NCI-H1092 (cell line): ENCODE measurements at places on chromosomes 4 and X.

GRCh38 chr4:189364032-189364449, 576.6 kb upstream of the FRG1 start:
- DNase-seq: no peak

DNA sequence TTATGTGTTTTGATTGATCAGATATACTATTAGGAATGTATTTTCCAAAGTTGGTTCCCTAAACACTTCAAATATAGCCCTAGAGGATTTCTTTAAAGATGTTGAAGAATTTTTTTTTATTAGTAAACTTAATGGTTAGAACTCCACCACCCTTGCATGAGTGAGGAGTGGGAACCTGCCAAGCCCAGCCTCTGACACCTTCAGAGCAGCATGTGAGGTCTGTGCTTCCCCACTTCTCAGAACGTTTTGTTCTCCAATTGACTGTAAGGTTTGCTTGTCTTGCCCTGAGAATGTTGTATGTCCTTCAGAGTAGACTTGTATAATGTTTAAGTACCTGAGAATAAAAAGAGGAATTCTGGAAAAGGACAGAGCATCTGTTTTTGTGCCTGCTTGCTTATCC, 126.8 kb downstream of the DCLK2 start:
- DNase-seq: no peak

- DNase-seq: peak; percentile 66
Observed at GRCh38 chr4:7359400-7360062, 75.2 kb downstream of the PSAPL1 start.

DNA sequence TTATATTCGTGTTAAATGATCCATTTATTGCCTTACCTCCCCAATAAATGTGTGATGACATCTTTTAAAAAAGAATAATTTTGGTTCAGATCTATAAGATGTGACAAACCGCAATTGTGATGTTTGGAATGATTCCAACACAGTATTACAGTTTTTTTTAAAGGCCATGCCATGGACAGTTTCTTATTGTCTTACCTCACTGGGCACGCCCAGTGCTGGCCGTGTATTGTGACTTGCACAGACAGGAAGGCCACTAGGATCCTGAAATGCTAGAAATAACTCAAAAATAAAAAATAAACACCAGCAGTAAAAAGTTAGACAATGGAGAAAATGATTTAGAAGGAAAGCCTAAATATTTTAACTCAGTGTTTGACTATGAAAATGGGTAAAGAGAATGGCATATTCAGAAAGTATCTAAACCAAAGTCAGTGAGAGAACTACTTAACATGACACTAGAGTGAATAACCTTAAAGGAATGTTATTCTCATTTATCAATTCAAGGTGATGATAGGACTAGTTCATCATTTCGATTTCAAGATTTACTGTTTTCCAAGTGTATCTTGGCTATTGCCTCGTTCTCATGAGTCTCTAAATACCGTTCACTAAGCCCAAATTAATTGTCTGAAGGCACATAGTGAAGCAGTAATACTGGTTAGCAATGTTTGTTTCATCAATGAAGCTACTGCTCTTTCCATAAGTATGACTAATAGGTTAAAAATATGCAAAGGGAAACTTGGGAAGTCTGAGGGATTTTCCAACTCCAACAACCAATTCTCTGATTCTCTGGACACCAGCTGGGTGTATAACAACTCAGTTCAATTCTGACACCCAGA, 46.1 kb upstream of the VEGFC start:
- DNase-seq: no peak

- no peak for DNase-seq
Observed at GRCh38 chr4:47641755-47642154, 156.7 kb downstream of the ATP10D start.

- no peak for DNase-seq
Observed at GRCh38 chrX:154695911-154696675, 42.7 kb upstream of the CTAG2 start.

DNA sequence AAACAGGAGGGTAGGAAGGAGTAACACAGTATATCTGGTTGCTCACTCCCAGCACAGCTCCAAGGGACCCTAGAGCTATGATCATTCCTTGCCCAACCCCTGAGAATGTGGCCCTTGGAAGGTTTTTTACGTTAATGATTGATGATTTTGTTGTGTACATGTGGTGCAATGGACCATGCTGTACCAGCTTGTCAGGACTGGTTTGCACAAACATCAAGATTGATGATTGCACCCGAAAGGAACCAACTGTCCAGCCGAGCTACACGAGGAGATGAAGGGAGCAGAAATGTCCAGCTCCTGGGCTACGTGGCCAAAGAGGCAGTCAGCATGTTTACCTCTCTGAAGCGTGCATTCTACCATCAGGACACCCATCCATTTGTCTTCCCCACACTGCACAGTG, 83.2 kb upstream of the USP9X start:
- DNase-seq: no peak

- DNase-seq: no peak
Observed at GRCh38 chr4:89998469-89999011, 103.9 kb downstream of the MMRN1 start.

GRCh38 chr4:152665691-152666395, 14.0 kb downstream of the TMEM154 start:
- no peak for DNase-seq

- no peak for DNase-seq
Observed at GRCh38 chrX:130264573-130264972, 4.1 kb downstream of the ZNF280C start.

GRCh38 chr4:84683064-84683850, 100.3 kb downstream of the CDS1 start:
- no peak for DNase-seq

DNA sequence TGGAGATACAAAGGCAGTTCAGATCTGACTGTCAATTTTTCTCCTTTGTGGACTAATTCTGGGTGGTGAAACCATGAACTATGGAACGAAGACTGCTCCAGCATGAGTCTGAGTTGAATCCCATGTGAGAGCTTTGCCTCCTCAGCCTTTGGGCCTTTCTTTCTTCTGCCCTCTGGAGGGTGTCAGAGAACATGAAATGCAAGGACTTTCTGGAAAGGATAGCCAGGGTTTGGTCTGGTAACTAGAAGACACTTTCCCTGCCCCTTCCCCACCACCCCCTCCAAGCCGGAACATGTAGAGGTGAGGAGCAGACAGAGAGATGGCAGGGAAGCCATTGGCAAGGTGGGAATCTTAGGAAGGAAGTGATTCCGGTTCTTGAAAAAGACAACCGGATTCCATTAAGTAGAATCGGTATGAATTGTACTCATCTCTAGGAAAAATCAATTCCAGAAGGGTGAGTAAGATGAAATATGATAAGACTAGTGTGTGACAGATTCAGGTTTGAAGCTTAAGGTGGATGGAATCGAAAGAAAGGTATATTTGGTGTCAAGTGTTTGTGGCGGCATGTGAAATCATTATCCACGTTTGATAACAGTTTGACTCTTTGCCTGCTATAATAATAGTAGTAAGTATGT, 19.0 kb downstream of the FHL1 start:
- no peak for DNase-seq

GRCh38 chr4:1201851-1202525, 29.6 kb upstream of the SPON2 start:
- DNase-seq: no peak

- no peak for DNase-seq
Observed at GRCh38 chr4:41533680-41534079, 4.3 kb upstream of the LIMCH1 start.

- DNase-seq: no peak
Observed at GRCh38 chr4:25903900-25904747, 9.9 kb upstream of the SMIM20 start.

GRCh38 chr4:8882239-8882638, 10.6 kb upstream of the HMX1 start:
- DNase-seq: no peak
